Neural cell (in vitro differentiated cells): ENCODE measurements at places on chromosomes 5 and 9. TPM values are rescaled to one million over a fixed set of nuclear protein-coding genes. Genes with fewer than 3 reads are reported as not detected.

The CD180 gene
- polyA plus RNA-seq = not detected in 2 replicates

The TRIP13 gene
- polyA plus RNA-seq = 2.1 and 2.6 TPM in 2 replicates

The GABRP gene
- not detected in 2 replicates for polyA plus RNA-seq

The EGFLAM gene
- not detected in 2 replicates for polyA plus RNA-seq

The ROR2 gene
- 0.33 and 0.74 TPM in 2 replicates for polyA plus RNA-seq
